Amygdala (tissue), 56 donors: ENCODE measurements at places on chromosomes 5 and 9.

DNA sequence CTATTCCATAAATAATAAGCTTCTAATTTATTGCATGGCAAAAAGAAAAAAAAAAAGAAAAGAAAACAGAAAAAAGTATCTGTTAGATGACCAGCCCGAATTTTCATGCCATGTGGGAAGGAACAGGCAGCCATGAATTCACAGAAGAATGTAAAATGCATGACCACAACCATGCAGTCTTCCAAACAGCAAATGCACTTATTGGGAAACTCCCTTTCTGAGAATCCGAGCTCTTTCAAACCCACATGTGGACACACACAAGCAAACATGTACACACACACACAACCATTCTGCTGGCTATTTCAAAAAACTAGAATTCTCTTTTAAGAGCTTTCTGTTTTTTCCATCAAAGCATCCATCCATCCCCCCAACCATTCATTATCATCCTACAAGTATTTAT, 236.1 kb downstream of the DNAH5 start:
- DNase-seq = no peak

- DNase-seq = no peak
These were observed 33.0 kb downstream of the VAV2 start for GRCh38 chr9:133959171-133959570.

DNA sequence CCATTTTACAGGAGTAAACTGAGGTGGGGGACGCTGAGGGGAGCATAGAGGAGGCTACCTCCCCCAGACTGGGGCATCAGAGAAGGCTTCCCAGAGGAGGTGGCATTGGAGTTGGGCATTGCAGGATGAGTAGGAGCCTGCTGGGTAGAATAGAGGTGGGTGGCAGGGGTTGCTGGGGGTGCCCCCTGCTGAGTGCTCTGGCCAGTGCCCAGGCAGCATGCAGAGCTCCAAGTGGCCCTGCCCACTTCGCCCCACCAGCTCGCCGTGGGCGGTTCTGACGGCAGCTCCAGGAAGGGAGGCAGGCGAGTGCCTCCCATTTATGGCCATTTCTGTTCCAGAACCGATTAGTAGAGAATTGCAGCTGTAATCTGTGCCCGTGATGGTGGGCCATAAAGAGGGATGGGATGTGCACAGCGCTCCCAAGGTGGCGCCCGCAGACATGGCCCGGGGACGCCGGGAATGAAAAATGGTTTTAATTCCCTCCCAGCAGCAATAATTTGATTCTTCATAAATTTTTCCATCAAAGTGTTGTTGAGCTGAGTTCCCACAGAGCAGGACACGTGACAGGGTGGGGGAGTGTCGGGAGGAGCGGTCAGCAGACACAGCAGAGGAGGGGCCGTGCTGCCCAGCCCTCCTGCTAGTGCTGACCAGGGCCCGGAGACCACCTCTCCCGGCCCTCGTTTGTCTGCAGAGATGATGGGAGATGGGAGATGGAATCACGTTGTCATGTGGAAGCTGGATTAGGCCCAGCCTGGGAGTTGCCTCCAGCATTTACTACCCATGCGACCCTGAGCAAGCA, 75.5 kb downstream of the LMX1B start:
- no peak for DNase-seq

GRCh38 chr5:149441986-149442385, 62.9 kb upstream of the IL17B start:
- no peak for DNase-seq

GRCh38 chr9:27204578-27204977, 92.4 kb downstream of the EQTN start:
- DNase-seq = no peak

GRCh38 chr5:43840424-43841125, 237.6 kb downstream of the NNT start:
- no peak for DNase-seq

GRCh38 chr5:115417076-115417475, 120.6 kb upstream of the CCDC112 start:
- DNase-seq = no peak

DNA sequence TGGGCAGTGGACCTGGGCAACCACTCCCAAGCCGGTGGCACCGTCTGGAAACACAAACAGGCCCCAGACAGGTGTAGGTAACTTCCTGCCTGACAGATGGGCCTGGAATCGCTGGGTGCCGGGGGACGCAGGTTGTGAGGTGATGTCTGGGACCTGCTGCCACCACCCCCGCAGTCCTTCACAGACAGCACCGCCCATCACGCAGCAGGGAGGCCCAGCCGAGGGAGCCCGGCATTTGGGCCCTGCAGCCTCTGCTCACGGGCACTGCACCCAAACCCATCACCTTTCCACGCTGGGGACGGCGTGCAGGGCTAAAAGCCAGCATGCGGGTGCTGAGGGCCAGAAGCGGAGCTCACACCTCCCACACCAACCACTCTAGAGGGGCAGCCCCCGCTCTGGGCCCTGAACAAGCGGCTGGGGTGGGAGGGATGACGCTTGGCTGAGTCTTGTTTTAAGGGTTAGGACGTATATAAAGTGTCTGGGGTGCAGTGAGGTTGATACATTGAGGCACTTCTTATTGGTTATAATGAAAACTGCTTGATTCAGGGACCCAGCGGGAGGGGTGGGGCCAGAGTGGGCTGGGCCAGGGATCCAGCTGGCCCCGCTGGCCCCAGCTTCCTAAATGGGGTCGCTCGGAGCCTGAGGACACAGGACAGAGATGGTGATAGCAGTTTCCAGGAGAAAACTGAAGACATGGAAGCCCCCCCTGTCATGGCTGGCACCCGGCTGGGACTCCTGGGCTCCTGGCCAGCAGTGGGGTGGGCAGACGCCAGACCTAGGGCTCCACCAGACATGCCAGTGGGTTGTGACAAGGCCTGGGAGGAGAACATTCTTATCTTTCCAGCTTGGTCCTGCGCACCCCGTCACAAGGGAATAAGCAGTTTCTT, 11.3 kb downstream of the MYMK start:
- DNase-seq = no peak

DNA sequence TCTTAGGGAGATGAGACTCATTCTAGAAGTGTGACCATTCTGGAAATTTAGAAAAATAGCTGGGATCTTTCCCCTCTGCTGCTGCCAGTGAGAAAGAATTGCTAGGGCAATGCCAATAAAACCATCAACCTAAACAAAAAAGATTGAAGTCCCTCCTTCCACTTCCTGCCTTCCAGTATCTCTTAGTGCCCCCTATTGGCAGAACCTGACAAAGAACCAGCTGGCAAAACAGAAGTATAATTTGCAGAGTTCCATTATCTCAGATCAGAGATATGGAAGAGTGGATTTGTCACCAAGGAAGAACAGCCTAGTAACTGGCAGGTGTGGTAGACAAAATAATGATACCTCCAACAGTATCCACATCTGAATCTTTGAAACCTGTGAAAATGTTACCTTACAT, 13.8 kb upstream of the PLCXD3 start:
- no peak for DNase-seq

GRCh38 chr5:7673658-7674057, 177.3 kb downstream of the CFAP90 start:
- DNase-seq = no peak

- DNase-seq = no peak
These were observed 2.0 kb downstream of the FBXL17 start for GRCh38 chr5:108379722-108380530.

DNA sequence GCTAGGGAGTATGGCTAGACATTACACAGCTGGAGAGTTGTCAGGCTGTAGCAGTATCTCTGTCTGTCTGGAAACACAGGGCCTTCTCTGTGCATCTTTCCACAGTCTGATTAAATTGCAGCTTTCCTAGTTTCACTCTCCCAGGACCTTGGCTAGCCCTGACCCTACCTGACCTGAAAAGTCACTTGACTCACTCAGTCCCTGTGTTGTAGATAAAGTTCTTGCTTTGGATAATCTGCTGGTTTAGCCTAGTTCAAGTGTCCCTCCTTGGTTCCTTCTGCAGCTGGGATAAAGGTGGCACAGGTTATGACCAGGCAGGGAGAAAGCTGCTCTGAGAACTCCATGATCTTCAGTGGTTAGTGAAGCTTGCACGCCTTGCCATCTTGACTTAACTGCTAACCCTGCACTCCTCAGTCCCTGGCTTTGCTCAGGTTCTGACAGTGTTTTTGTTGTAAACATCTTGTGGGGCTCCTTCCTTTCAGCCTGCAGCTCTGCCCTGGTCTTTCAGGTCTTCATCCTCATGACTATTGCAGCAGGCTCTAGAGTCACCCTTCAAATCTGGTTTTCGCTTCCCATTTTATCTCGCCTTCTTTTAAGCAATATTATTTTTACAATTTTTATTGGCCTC, 101.0 kb downstream of the PIP5K1B start:
- no peak for DNase-seq

DNA sequence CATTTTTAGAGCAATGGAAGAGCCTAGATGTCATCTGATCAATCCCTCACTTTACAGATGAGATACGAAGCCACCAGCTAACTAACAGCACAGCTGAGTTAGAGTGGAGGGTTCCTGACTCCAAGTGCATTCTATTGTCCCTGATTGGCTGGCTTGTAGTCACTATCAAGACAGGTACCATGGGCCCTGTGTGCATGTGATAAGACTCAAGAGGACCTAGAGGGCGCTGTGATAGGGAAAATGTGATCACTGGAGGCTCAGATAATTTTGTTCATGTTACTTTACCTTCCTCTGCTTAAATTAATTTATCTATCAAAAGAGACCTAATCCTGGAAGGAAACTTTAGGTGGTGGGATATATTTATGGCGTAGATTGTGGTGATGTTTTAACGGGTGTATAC, 19.5 kb upstream of the SNAPC3 start:
- no peak for DNase-seq

DNA sequence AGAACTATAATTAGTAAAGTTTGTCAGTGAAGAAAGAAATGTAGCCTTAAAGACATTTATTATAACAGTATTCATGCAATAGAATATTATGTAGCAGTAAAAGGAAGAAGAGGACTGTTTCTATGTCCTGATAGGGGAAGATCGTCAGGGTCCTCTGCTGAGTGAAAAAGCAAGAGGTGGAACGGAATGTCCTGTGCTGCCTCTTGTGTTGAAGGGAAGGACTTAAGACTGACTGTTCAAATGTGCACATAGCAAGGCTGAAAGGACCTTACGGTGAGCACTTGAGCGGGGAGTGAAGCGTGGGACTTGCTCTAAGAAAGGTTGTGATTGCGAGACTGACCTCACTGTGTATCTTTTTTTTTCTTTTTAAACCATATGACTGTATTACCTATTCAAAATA, 63.2 kb downstream of the SNX24 start:
- no peak for DNase-seq

- DNase-seq = peak; percentile 33
These were observed 3.0 kb upstream of the PCDH1 start for GRCh38 chr5:141880961-141881801.

- DNase-seq = no peak
These were observed 153.6 kb downstream of the DTWD2 start for GRCh38 chr5:118834710-118835109.

DNA sequence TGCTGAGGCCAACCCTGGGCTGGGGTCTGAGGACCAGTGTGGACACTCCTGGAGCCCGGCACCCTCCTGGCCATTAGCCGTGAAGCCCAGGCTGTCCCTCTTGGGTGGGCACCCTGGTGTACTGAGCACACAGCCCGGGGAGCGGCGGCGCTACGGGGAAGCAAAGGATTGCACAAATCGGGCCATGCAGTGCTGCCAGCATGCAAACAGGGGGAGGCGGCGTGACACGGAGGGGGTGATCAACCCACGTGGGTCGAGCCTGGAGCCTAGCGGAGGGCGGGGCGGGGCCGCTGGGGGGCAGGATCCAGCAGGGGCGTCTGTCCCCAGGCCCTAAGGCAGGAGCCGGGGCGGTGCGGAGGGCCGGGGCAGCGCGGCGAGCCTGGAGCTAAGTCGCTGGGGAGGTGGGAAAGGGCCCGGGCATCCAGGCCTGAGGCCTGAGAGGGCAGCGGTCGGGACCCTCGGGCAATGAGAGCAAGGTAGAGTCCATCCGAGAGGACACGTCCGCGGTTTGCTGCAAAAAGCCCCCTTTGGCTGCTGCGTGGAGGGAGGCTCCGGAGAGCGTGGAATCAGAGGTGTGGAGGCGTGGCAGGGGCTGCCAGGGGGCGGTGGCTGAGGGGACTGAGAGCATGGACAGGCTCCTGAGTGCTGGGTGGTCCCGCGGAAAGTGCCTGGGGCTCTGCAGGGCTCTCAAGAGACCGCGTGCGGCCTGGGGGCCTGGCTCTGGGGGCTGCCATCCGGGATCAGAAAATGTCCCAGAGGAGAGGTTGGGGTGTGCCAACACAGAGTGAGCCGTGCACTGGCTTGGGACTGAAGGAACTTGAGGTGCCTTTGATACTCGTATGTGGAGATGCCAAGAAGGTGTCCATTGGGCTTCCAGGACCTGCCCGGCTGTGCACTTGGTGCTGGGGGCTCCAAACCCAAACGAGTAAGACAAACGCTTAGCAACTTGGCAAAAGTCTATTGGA, 94.2 kb downstream of the BARX1 start:
- DNase-seq = no peak

DNA sequence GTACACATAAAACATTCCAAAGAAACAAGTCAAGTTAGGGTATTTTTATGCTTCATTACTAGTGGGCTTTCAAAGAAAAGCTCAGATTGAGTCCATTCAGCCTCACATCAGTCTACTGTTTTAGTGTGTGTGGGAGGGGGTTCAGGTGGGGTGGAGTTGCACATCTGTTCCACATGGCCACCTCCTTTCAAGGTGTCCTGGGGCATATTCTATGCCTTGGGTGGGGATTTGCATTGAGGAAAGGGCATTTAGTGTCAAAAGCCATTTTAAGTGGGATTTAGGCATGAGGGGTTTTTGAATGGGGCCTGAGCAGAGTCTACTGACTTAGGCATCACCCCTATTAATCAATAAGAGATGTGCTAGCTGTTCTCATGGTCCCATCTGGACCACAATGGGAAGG, 983.1 kb downstream of the TLE4 start:
- no peak for DNase-seq

GRCh38 chr5:76137887-76138542, 54.8 kb downstream of the SV2C start:
- no peak for DNase-seq

DNA sequence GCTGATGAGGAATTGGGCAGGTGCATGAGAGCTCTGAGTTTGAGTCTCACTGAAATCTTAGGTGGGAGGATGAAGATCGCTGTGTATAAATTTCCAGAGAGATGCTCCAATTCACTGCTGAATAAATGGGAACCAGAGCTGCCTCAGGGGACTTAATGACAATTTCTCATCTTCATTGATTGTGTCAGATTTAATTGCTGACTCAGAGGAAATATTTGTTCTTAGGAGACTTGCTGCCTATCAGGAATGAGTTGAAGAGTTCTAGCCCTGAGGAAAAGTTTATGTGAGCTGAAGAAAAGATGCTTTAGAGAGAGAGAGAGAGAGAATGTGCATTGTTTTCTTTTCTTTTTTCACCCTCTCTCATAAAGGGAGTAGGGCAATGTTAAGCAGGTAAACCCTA, 827.5 kb upstream of the WWC1 start:
- no peak for DNase-seq

GRCh38 chr9:128002959-128003358, 22.2 kb upstream of the EEIG1 start:
- no peak for DNase-seq

- no peak for DNase-seq
These were observed 49.8 kb downstream of the LSM11 start for GRCh38 chr5:157793301-157793700.

GRCh38 chr9:35687972-35688557, 1.7 kb downstream of the TPM2 start:
- no peak for DNase-seq

- no peak for DNase-seq
These were observed 64.8 kb downstream of the GDNF start for GRCh38 chr5:37774912-37775483.
